ENCODE measurements at places on chromosomes 11 and 22.

DNA sequence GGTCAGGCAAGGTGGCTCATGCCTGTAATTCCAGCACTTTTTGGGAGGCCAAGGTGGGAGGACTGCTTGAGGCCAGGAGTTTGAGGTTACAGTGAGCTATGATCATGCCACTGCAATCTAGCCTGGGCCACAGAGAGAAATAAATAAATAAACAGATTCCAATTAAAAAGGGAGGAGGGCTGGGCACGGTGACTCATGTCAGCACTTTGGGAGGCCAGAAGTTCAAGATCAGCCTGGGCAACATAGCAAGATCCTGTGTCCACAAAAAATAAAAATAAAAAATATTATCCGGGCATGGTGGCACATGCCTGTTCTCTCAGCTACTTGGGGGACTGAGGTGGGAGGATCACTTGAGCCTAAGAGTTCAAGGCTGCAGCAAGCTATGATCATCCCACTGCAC is 7.5 kb downstream of the CYB561A3 start:
- DNase-seq: no peak

DNA sequence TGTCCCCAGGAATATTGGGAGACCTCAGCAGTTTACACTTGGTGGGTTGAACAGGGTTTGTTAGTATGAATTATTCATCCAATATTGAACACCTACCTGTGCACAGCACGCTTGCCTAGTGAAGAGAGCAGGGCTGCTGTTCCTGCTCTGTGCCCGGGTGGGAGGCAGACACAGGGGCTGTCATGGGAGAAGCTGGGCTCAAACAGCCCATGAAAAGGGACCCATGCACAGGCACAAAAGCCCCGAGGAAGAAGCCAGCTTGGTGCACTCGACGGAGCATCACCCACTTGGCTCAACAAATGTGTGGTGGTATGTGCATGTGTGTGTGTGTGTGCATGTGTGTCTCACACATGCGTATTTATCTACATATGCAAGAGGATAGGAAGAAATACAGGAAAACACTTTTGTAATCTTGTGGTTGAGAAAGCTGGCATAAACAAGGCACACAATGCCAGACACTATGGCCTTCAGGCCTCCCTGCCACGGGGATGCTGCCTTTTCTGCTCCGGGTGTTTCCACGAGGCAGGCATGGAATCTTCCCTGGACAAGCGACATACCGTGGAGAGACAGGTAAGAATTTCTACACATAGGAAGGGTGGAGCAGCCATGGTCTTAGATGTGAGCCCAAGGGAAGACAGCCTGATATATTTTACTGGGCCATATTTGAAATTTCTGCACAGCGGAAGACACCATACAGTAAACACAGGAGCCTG is 5.0 kb upstream of the APOBEC3A start:
- DNase-seq: no peak

DNA sequence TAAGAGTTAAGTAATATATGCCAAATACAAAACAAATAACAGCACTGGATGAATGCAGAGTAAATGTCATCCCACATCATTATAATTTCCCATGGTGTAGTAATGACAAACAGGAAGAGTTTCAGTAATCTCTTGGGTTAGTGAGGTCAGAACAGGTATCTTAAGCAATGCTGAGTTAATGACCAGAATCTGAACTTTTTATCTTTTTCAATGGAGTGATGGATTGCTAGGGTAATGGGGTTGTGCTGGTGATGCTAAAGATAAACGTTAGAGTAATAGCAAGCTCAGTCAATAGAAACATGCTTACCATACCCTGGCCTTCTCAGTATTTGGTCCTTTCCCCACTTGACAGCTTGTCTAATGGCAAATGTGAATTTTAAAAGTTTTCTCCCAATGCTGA is 11.5 kb upstream of the BDNF start:
- no peak for DNase-seq

DNA sequence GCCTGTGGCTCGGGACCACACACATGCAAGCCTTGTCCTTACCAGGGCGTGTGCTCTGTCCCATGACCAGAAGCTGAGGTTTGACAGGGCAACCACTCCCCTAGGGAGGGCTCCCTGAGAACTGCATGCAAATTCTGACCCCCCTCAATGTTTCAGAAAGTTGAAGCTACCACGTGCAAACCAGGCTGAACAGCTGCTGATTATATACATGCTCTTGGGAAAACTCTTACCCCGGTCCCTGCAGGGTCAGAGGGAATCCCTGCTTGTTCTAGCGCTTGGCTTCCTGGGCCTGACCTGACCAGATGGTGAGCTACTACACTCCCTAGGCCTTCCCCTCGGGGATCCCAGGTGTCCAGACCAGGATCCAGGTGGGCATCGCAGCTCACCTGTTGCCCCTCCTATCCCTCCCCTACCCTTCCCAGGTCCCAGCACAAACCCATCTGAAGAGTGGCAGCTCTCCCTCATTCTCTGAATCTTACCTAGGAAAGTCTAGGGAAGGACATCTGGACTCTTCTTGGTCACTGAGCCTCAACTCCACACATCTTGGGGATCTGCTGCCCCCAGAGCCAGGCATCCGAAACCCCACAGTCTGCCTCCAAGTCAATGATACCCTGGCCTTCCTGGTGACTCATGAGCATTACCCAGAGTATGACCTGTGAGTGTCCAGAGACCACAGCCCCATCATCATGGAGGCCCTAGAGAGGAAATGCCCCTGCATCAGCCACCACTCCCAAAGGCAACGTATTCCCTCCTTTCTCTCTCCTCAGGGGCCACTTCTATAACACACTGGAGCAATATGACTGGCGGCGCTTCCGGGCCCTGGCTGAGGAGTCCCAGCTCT is 61.5 kb downstream of the BTG4 start:
- DNase-seq: peak; percentile 50

- no peak for DNase-seq
Observed at GRCh38 chr11:109026891-109027489, 362.1 kb downstream of the DDX10 start.

DNA sequence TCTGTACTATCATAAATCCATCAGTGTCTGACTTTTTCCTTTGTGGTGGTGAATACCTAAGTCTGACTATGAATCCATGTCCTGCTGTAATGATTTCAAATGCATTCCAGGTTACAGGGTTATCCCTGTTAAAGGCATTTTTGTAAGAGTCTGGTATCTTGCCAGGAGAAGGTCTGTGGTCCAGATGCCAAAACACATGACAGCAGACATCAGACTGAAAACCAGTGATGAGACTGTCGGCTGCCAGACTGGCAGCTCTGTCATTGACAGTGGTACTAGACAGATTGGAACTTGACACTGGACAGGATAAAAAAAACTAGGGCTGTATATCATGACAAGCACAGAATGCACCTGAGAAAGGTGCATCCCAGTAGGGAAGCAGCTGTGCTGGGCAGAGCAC is 301.8 kb upstream of the FAT3 start:
- no peak for DNase-seq
